Colonic mucosa (tissue), 4 donors: ENCODE measurements at places on chromosomes 7 and 10. TPM values are rescaled to one million over a fixed set of nuclear protein-coding genes. Genes with fewer than 3 reads are reported as not detected.

- DNase-seq = no peak
Measured at GRCh38 chr10:92789067-92789466, 59.3 kb upstream of the EXOC6 start.

DNA sequence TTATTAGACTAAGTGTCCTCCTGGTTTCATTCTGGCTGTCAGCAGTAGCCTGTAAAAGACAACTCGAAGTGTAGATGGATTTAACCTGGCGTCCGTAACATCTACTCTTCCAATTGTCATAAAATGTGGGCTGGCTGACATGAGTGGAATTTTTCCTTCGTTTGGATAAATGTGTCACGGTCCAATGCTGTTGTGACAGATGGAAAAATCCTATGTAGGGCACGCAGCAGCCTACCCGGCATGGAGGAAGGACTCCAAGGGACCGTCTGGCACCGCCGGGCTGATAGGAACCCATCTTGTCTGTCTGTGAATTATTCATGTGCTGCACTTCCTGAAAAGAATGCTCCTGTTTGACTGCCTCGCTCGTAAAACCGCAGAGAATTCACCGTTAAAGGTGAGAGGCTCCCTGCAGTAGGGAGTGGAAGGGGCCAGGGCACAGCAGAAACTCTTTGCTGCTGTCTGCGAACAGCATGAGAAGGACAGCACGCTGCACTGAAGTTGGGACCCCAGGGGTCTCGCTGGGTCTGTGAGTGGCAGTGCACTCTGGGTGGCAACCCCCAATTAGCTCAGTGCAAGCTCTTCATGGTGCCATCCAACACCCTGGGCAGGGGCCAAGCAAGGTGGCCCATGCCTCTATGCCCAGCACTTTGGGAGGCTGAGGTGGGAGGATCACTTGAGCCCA, 1.6 kb upstream of the ORAI2 start:
- peak; percentile 65 for DNase-seq

- no peak for DNase-seq
Measured at GRCh38 chr7:32250471-32251260, 180.5 kb upstream of the PDE1C start.

DNA sequence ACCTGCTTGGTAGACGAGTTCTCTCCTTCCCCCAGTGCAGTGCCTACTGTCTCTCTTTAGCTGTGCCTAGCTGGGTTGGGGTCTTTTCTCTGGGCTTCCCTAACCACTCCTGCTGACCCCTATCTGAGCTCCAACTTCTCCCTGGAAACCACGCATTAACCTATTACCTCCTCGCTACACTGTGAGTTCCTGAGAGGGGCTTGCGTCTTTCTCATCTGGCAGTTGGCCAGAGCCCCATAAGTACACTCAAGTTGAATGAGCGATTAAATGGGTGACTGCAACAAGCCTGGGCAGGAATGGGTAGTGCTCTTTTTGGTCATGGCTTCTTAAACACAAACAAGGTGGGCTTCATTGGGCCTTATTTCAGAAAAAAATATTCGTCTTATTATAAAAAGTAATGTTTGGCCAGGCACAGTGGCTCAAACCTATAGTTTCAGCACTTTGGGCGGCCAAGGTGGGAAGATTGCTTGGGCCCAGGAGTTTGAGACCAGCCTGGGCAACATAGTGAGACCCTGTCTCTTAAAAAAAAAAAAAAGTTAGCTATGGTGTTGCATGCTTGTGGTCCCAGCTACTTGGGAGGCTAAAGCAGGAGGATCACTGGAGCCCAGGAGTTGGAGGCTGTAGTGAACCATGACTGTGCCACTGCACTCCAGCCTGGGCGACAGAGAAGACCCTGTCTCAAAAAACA, 41.4 kb downstream of the SYPL1 start:
- no peak for DNase-seq

CUX1 gene
- 97.5 TPM for total RNA-seq

AKR1E2 gene
- 16.3 TPM for total RNA-seq

NUTM2D gene
- total RNA-seq = 1.8 TPM

- DNase-seq = no peak
Measured at GRCh38 chr7:91435381-91436059, 171.3 kb downstream of the FZD1 start.

CPA2 gene
- total RNA-seq = 5.2 TPM

ZNF239 gene
- total RNA-seq = 1.2 TPM

GRCh38 chr10:109982123-109982522, 25.7 kb upstream of the ADD3 start:
- DNase-seq = no peak
